Choroid plexus epithelial cell (primary cell): ENCODE measurements at places on chromosomes 3 and 15.
A peak's percentile ranks its signal among the peaks of the same experiment; 100 is the strongest.

DNA sequence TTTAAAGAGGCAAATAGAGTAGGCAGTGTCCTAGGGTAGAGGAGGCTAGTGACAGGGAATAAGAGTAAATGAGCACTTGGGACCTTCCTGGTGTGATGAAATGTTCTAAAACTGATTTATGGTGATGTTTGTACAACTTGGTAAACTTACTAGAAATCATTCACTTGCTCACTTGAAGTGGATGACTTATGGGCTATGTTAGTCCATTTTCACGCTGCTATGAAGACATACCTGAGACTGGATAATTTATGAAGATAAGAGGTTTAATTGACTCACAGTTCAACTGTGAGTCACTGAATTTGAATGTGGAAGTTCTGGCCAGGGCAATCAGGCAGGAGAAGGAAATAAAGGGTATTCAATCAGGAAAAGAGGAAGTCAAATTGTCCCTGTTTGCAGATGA, 31.7 kb upstream of the DHX36 start:
- DNase-seq = no peak

DNA sequence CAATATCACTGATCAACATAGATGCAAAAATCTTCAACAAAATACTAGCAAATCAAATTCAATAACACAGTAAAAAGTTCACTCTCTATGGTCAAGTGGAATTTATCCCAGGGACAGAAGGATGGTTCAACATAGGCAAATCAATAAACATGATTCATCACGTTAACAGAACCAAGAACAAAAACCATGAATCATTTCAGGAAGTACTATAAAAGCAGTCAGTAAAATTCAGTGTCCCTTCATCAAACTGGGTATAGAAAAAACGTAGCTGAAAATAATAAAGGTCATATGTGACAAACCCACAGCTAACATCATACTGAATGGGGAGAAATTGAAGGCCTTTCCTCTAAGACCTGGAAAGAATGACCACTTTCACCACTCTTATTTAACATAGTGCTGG, 172.1 kb downstream of the POLR2M start:
- no peak for DNase-seq

DNA sequence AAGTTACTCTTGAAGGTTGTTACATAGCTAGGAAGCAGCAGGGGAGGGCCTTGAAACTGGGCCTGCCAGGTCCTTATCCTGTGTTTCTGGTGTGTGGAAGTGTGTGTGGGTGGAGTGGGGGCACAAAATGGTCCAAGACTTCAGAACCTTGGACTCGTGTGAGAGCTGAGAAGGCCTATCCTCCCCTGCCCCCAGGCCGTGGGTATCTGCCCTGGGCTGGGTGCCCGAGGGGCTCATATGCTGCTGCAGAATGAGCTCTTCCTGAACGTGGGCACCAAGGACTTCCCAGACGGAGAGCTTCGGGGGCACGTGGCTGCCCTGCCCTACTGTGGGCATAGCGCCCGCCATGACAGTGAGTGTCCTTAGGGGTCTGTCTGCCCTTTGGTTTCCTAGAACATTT, 4.5 kb downstream of the CHRD start:
- DNase-seq = no peak

GRCh38 chr3:59540241-59540640, 490.4 kb upstream of the CFAP20DC start:
- peak; percentile 64 for DNase-seq

- DNase-seq = no peak
Measured at GRCh38 chr3:119778176-119778575, 3.7 kb upstream of the NR1I2 start.

DNA sequence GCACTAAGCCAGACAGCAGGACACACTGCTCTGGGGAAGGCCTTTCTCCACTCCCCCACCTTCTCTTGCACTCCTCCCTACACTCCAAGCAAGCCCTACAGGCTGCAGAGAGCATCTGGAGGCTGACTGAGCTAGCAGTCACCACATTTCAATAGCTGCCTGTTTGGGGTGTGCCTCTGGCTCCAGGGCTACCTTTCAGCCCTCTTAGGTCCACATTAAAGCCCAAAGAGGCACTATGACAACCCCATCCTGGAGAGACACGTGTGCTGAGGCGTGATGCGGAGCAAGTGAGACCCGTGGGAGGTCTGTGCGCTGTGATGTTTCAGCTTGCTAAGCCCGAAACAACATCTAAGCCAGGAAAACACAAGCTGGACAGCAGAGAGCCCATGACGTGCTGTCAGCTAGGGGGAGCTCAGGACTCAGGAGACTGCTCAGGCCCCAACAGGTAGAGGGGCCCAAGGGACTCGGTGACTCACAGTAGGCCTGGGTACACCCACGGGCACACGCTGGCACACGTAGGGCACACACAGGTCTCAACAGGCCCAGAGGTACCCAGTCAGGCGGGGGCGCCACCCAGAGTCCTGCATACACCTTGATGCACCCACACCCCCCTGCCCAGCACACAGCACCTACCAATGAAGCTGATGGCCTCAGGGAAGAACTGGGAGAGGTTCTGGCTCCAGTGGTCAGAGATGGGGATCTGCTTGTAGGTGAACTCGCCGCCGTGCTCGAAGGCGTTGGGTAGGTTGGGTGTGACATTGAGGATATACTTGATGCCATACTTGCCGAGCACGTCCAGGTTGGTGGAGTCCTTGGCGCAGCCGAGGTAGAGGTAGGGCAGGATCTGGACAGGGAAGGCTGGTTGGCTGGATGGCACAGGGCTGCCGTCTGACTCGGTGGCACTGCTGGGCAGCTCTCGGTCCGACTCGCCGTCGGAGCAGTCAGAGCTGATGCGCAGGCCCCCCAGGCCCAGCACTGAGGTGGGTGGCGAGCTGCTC, 2.8 kb downstream of the DUSP7 start:
- DNase-seq = peak; percentile 64

DNA sequence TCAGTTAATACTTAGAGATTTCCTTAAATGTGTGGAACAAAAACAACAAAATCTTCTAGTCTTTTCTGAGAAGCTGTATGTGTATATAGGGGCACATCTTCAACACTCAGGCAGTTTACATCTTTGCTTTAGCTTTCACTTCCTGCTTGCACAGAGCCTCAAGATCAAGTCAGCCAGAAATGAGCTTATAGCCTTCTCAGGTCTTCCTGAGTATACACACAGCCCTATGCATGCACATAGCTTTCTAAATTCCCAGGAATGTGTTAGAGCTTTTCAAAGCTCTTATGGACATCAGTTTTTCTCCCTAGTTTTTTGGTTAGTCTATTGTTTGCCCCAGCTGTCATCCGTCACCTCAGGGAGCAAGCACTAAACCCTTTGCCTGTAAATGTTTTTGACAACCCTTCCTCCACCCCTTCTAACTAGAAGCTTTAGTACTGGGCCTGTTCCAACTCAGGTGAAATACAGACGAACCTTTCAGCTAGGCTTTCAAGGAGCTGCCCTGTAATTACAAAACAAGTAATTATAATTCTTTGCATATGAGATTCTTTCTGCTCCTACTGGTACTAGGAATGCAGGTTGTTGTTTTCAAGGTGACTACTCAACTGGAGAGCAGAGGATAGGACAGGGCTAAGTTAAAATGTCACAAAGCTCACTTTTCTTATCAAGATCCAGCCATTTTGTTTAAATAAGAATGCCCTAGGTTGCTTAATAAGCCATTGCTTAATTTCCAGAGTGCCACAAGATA, 22.6 kb upstream of the MTMR10 start:
- no peak for DNase-seq

- DNase-seq = no peak
Measured at GRCh38 chr15:41032079-41032328, 78.7 kb downstream of the CHAC1 start.

- DNase-seq = no peak
Measured at GRCh38 chr3:56408761-56409196, 59.5 kb downstream of the ERC2 start.

DNA sequence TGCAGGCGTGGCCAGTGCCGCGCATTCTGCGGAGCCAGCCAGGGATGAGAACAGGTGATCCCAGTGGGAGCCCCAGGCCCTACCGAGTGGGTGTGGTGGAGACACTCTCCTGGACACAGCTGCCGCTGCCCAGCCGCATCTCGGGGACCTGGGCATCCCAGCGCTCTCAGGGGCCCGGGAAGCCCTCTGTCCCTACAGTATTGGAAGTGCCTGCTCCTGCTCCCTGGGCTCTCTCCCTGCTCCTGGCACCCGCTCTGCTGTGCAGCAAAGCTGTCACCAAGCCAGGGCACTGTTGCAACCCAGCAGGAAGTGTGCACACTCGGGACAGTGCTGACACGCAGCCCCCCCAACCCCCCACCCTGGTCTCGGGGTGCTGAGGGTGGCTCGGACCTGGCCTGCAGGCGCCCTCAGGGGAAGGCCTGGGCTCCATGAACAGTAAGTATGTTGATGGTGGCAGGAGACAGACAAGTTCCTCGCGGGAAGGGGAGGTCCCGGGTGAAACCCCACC, 1177.4 kb upstream of the GBE1 start:
- no peak for DNase-seq

- DNase-seq = no peak
Measured at GRCh38 chr3:37478721-37479210, 304.4 kb upstream of the LRRFIP2 start.

DNA sequence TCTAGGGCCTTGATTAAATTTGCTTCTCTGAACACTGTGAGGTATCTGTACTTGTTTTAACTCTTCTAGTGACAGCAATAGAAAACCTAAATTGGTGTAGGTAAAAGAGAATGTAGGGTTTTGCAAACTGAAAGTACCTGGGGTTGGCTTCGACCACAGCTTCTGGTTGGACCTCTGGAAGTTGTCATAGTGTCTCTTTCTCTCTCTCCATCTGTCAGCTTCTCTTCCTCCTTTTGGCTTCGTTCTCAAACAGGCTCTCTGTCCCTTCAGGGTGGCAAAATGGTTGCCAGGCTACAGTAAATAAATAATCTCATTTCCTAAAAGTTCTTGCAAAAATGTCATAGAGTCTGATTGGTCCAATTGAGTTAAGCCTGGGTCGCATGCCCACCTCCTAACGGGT, 149.3 kb upstream of the CTDSPL start:
- no peak for DNase-seq

DNA sequence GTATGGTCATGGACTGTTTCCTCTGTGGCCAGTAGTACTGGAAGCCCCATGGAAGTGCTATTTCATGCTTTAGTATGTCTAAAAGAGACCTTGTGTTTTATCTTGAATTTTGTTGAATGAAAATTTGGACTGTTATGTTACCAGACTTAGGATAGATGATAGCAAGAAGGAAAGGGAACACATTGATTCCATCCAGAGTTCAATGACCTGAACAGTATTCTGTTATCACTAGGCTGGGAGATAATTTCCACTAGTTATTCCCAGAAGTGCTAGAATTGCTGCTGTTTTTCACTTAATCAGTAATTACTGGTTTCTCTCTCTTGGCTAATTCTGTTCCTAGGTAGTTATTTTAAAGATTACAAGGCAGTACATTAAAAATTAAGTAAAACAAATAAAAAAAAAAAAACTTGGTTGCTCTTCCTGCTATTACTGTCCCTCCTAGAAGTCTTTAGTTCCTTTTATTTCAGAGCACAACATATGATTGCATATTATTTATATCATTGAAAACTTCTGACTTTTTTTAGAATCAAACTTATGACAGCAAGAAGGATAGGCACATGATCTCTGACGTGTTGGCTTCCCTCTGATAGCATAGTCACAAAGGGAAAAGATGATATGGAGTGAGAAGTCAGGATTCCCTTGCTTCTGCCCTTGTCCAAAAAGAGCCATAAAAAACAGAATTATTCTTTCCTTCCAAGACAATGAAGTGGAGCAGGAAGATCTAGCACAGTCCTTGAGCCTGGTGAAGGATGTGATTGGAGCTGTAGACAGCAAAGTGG, 72.2 kb downstream of the KLHL25 start:
- DNase-seq = no peak

GRCh38 chr15:40097968-40098476, 10.7 kb downstream of the BMF start:
- DNase-seq = no peak

DNA sequence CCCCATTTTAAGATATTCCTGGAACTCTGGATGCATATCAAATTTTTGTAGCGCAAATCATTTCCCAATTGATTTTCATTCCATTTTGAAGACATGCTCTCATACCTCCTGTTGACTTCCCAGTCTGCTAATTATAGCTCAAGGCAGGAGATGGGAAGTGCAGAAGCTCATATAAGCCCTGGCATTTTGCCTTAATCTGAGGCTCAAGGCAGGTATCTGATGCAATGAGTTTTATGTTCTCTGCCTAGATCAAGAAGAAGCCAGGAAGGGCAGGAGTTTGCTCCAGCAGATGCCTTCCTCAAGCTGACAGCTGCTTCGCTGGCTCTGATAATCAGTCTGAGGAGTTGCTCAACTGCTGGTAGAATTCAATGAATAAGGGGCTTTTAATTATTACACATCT, 65.6 kb upstream of the NEDD4 start:
- peak; percentile 75 for DNase-seq

DNA sequence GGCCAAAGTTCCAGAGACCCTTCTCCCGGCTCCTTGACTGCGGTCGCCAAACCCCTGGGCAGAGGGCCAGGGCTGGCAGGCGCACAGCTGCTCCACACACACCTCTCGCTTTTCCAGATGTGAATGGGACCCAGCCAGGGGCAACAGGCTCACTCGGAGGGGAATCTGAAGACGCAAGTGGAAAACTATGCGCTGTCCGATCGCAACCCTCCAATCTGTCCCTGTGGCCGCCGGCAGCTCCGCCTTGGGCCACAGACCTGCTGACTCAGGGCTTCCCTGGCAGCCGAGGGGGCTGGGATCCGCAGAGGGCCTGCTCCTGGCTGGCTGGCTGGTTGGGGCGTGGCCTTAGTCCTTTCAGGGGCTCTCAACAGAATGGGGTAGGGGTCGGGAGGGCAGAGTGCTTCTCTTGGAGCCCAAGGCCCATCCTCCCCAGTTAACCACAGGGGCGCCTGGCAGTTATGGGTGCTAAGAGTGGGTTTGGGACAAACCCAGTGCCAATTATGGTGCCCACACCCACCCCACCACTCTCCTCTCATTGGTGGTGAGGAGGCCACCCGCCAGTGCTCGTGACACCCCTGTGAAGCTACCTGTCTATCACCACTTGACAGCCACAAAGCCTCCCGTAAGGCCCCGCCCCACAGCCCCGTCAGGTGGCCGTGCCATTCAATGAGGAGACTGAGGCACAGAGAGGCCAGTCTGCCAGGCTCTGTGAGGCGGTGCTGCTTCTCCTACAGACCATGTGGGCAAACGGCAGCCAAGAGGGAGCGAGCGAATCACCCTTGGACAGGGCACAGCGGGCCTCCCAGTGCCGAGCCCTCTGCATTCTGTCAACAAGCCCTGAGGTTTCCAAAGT, 53.8 kb downstream of the IQSEC1 start:
- peak; percentile 80 for DNase-seq

DNA sequence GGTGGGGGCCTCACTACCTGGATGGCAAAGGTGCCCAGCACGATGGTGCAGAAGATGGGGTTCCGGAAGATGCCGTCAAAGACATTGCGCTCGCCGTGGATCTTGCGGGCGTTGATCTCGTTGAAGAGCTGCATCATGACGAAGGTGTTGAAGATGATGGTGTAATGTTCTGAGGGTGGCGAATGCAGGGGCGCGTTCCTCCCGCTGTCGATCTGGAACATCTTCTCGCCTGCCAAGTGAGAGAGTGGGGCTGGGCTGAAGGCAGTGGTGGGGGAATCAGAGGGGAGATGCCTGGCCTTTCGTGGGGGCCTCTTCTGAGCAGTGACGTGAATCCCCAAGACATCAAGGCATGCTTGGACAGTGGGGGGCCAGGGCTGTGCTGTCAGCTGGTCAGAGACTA, 19.6 kb upstream of the SEC13 start:
- DNase-seq = no peak

GRCh38 chr15:84991014-84991712, 9.5 kb downstream of the PDE8A start:
- DNase-seq = no peak
